Stimulated activated CD4-positive, alpha-beta T cell treated with anti-CD3 and anti-CD28 coated beads, Interleukin-2, amount 100 ng/mL, for 48 hours (primary cell): ENCODE measurements at places on chromosomes 1 and 21.

DNA sequence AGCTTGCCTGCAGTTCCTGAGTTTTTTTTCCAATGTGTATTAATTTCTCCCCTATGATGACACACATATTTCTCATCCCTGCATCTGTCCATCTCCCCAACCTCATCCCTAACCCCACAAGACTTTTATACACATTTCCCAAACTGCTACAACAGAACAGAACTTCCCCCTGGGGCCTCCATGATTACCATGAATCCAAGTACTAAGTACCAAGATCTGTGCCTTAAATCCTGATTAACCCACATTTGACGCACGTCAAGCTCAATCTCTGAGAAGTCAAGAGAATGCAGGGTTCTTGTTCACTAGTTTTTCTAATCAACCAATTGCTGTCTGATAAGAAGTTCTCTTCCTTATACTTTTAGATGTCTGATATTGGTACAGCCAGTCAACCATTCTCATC is 9.7 kb downstream of the HMGN1 start:
- DNase-seq = no peak

DNA sequence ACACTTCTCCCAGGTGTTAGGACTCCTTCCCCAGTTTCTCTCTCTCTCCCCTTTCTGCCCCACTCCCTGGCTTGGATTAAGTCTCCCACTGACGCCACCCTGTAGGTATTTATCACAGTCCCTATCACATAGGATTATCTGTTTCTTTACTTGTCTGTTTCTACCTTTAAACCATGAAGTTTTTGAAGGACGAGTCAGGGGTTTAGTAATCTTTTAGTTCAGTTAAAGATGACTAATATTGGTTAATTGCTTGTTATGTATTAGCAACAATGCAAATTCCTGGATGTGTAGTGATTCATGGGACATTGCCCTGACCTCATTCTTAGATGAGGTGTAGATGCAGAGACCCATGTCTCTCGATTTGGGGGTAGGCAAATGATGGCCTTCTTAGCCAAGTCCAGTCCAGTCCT is 6.4 kb downstream of the LAMC1 start:
- DNase-seq = no peak

DNA sequence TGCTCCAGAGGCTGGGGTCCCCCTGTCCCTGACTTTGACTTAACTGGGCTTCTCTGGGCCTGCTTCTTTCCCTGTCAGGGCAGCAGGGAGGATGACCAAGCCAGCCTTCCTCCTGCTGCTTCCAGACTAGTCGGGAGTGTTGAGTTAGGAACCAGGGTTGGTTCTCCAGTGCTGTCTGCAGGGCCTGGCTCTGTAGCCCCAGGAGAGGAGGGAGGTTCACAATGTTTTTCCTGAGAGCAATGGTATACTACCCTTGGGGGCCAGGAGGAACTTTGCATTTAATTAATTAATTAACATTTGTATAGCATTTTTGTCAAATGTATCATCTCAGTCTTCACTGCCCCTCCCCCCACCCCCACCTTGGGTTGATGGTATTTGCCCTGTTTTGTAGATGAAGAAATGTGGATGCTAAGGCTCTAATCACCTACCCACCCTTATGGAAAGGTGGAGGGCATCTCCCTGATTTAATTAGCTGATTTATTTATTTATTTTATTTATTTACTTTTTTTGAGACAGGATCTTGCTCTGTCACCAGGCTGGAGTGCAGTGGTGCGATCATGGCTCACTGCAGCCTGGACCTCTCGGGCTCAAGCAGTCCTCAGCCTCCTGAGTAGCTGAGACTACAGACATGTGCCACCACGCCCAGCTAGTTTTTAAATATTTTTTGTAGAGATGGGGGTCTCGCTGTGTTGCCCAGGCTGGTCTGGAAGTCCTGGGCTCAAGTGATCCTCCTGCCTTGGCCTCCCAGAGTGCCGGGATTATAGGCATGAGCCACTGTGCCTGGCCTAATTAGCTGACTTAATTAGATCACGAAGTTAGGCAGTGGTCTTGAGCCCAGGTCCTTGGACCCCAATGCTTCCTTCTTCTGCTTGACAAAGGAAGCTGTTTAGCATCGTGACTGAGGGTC is 6.6 kb downstream of the H6PD start:
- DNase-seq = no peak

DNA sequence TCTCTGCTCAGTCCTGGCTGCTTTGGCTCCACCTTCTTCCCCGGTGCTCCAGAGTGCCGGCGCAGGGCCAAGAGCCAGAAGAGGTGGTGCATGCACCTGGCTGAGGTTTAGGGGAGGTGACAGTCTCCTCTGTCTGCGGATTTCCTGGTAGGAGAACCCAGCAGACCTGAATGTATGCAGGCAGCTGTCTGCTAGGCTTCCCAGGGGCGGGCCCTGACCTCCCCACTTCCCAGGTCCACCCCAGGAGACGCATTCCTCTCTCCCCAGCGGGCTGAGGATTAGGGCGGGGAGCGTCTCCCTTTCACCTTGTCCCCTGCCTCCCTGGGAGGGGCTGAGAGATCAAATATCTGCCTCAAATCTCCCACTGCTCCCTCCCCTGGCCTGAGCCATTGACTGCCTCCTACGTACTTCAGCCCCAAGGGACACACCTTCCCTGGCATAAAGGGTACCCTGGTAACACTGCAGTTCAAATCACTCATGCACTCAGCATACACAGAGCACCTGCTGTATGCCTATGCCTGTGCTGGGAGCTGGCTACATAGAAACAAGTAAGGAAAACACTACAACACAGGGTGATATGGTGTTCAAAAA is 27.5 kb downstream of the DMBX1 start:
- DNase-seq = no peak

GRCh38 chr1:59714219-59714618 is 100.5 kb upstream of the HOOK1 start:
- no peak for DNase-seq

- DNase-seq = no peak
Measured at GRCh38 chr1:33815061-33815460, 48.8 kb upstream of the HMGB4 start.

GRCh38 chr1:205547936-205548827 is 43.7 kb downstream of the CDK18 start:
- no peak for DNase-seq

- DNase-seq = no peak
Measured at GRCh38 chr1:66628926-66629325, 95.0 kb downstream of the SGIP1 start.

- no peak for DNase-seq
Measured at GRCh38 chr1:232037774-232038388, 411.3 kb downstream of the DISC1 start.

- no peak for DNase-seq
Measured at GRCh38 chr1:244674446-244674845, 21.5 kb downstream of the DESI2 start.

- DNase-seq = no peak
Measured at GRCh38 chr1:174413632-174414031, 34.1 kb upstream of the GPR52 start.

DNA sequence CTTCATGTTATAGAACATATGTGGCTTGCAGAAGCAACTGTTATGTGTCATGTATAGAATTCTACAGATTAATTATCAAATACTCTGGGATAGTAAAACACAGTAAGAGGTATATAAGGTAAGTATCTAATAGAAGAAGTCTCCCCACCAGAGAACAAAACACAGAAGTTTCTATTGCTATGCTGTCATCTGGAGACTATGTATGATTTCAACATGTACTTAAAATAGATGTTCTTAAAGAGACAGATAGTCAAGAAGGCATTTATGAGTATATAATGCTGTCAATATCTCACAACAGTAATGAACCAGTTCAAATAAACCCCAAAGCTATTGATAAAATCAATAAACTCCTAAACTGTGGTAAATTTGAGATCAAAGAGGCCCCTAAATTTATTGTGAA is 8.1 kb upstream of the ADCY10 start:
- no peak for DNase-seq

DNA sequence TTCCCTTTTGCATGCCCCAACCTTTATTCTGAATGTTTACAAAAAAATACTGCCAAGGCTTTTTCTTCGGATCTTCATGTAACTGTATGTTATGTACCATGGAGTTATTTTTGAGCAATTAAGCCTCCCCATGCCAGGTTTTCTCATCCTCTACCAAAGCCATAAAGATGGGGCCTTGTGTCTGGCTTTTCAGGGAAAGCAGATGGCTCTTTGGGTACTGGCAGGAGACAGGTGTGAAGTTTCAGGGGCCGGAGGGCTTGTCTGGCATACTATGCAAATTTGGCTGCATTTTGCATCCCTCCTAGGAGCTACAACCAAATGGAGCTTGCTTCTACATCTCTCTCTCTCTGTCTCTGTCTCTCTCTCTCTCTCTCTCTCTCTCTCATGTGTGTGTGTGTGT is 28.1 kb upstream of the PLXNA2 start:
- no peak for DNase-seq

DNA sequence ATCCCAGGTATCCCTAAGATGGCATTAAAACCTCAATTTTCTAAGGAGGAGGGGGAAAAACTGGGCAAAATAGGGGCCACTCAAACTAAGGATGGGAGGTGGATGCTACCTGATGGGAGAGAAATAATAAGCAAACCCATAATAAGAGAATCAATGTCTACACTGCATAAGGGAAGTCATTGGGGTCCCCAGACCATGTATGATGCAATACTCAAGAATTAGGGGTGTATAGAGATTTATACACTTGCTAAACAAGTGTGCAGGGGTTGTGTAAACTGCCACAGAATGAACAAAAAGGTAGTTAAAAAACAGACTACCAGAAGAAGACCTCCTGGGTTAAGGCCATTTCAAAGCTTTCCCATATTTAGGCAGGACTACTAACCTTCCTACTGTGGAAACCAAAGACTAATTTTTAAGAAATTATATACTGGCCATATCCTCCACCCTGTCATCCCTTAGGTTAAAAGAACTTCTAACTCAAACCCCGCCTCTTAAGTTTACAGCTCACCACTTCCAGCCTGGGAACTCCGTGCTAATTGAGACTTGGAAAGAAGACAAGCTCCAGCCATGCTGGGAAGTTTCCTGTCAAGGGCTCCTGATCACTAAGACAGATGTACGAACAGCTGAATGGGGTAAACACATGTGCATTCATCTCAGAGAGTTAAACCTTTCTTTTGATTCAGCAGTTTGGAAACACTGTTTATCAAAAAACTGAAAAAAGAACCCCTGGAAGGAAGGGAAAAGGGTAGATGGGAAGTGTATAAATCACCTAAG is 64.4 kb upstream of the TLR5 start:
- DNase-seq = no peak

DNA sequence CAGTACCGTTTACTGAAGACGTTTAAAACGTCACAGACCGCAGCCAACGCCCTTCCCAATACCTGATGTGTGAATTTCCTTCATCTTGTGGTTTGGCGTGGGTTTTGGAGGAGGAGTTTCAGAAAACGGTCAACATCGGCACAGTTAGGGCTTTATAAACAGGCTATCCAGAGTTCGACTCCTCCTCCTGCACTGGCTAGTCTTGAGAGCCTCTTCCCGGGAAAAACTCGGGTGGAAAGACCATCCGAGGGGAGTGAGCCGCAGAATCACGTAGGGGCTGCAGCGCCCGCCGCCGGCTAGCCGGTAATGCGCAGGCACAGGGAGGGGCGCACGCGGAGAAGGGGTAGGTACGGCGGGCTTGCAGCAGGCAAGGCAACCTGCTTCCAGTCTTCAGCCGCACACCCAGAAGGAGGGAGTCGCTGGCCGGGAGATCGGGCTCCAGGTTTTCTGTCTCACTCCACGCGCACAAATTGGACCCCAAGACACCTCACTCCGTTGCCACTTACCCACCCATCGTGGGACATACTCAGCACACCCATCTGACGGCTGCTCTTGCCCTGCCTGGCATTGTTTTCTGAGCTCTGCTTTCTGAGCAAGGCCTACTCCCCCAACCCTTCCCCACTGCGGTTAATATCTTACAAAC is 25.4 kb downstream of the SLC19A2 start:
- DNase-seq = no peak

- no peak for DNase-seq
Measured at GRCh38 chr21:26835027-26835713, 10.0 kb downstream of the ADAMTS1 start.

- no peak for DNase-seq
Measured at GRCh38 chr21:35340273-35340672, 291.2 kb upstream of the RUNX1 start.

GRCh38 chr21:30468900-30469714 is 11.1 kb downstream of the KRTAP19-1 start:
- DNase-seq = no peak

- DNase-seq = no peak
Measured at GRCh38 chr1:111846842-111847241, 91.1 kb downstream of the DDX20 start.

DNA sequence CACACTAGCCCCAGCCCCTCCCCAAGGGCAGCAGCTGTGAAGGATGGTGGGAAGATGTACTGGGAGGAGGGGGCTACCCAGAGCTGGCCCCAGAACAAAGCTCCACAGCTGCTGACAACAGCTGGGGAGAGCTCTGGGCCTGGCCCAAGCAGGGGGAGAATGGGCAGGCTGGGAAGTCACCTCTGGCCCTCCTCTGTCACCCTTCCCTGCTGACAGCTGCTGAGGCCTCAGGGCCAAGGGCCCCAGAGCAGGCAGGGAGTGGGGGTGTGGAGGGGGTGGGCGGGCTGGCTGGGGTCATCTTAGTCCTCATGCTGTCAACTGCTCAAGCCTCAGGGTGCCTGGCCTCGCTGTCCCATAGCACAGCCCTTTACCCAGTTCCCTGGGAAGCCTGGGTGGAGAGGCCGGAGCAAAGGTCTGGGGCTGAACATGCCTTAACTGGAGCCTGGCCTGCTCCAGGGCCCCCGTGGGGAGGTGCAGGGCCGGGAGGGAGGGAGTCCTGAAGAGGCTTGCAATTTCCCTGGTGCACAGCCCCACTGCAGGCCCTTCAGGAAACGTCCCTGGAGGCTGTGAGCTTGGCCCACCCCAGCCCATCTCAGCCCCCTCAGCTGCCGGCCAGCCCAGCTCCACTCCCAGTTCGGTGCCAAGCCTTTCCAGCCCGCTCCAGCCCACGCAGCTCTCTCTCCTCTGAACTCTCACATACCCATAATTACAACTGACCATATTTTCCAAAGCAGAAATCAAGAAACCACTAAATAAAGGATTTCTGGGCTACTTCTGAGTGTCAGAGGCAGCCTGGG is 25.7 kb downstream of the HSPG2 start:
- no peak for DNase-seq

GRCh38 chr1:42014823-42015222 is 96.1 kb upstream of the HIVEP3 start:
- no peak for DNase-seq

DNA sequence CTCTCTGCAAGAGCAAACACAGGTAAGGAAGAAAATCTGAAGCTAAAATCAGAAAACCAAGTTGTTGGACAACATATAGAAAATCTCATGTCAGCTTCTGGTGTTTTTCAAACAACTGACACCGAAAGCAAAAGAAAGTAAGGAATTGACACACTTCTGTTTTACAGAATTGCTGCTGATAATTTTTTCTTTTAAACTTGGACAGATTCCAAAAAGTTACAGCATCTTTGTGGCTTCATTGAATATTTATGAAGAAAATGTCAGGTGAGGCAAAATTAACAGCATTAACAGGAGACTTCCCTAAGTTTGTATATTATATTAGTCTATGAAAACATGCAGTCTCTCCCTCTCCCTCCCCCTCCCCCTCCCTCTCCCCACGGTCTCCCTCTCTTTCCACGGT is 14.9 kb upstream of the CTSS start:
- no peak for DNase-seq

GRCh38 chr1:154603317-154603716 is 4.7 kb downstream of the ADAR start:
- no peak for DNase-seq
